ENCODE measurements at places on chromosomes 12 and 14.

DNA sequence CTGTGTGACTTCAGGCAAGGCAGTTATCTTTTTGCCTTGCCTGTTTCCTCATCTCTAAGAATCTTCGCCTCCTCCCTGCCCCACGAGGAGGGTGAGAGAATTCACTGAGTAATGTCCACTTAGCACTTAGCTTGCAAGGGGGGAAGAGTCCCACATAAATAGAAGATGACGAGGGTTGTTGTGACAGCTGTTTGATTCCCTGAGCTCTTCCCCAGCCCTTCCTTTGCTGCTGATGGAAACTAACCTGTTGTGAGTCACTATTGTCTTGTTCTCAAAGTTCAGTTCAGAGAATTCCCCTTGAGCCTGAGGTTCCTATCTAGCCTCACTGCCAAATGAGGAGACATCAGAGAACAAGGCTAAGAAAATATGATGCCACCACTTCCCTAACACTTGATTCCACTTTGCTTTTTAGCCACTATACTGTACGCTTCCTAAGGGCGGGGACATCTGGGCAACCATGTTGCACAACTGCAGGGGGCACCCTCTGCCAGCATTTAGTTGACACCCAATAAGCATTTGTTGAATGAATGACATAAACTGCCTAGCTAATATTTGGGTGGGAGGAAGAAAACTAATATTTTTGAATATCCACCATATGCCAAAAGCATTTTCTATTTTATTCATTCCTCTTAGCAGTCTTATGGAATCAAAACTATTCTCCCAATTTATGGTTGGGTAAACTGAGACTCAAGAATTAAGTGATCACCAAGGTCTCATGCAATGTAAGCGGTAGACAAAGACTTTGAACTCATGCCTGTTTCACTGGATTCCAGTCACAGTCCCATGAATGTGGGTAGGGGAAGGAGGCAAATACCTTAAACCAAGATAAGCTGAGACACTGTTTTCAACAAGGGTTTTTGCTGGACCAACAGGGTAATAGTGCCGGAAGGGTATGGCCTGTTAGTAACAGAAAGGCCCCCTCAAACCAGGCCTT, 77.6 kb downstream of the ZFP36L1 start:
- no peak for DNase-seq

DNA sequence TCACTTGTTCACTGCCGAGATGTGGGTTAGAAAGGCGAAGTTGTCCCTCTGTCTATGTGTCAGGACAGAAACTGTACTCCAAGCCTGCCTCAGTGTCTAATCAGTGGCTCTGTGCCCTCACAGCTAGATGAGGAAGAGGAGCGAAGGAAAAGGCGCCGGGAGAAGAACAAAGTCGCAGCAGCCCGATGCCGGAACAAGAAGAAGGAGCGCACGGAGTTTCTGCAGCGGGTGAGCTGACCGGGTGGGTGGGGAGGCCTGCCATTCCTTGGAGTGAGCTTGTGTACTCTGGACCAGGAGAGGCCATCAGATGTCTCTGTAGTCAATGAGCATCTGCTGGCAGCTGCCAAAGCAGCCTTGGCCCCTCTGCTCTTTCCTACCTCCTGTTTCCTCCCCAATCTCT, 33.5 kb downstream of the JDP2 start:
- no peak for DNase-seq

GRCh38 chr14:46432516-46432915, 219.1 kb downstream of the RPL10L start:
- DNase-seq = no peak

DNA sequence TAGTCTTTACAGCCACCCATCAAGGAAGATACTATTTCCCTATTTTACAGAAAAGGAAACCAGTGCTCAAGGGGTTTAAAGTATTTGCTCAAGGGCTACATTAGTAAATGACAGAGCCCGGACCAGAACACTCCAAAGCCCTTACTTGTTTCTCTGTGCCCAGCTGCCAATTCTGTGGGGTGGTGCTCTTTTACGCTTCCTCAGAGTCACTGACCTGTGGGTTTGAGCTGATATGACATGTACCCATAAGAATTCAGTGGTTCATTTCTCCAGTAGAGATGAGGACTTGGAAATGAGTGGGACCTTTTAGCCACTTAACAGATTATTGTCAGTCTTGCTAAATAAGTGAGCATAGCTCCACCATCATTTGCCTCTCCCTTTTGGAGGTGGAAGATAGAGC, 37.4 kb upstream of the NKX2-8 start:
- no peak for DNase-seq

- no peak for DNase-seq
Measured at GRCh38 chr12:122243965-122244364, 18.1 kb upstream of the DIABLO start.

- no peak for DNase-seq
Measured at GRCh38 chr14:92058006-92058917, 18.4 kb upstream of the TRIP11 start.

DNA sequence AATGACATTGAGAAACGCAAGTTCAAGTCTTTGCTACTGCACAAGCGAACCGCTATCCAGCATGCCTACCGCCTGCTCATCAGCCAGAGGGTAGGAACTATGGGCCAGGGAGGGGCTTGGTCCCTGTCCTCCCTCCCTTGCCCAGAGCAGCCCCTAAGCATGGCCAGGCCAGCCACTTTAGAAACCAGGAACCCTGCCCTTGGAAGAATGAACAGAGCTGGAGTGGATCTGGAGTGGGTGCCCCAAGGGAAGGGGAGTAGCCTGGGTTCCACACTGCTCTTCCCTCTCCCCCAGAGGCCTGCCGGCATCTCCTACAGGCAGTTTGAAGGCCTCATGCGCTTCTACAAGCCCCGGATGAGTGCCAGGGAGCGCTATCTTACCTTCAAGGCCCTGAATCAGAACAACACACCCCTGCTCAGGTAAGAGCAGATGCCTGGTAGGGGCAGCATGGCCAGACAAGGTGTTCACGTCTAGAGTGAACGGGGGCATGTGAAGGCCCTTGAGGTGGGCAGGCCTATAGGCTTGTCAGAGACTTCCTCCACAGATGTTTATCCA, 55.8 kb downstream of the TPCN1 start:
- no peak for DNase-seq

DNA sequence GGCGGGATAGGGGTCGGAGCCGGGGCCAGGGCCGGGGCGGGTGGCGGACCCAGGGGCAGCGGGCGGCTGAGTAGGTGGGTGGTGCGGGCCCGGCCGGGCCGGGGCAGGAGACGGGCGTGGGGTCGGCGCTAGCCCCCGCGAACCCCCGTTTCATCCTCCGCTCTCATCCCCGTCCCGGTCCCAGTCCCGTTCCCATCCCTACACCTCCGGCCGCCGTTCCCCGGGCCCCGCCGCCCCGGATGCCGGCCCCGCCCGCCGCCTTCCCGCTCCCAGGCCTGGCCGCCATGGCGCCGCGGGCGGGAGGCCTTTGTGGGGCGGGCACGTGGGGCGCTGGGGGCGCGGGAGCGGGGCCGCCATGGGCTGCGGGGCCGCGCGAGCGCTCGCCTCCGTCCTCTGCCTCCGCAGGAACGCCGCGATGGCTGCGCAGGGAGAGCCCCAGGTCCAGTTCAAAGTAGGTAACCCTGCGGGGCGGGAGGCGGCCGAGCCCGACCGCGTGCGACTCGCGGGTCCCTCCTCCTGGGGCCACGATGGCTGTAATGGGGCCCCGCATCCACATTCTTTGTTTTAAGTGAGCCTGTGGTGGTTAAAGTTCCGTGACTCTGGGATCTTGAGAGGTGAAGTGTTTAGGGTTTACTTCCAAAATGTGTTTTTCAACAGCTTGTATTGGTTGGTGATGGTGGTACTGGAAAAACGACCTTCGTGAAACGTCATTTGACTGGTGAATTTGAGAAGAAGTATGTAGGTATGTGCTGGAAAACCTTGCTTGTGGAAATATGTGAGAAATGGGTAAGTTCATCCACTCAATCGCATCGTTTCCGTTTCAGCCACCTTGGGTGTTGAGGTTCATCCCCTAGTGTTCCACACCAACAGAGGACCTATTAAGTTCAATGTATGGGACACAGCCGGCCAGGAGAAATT, 572 bp downstream of the RAN start:
- peak; percentile 39 for DNase-seq

GRCh38 chr14:103960457-103961055, 18.2 kb upstream of the RD3L start:
- DNase-seq = no peak

DNA sequence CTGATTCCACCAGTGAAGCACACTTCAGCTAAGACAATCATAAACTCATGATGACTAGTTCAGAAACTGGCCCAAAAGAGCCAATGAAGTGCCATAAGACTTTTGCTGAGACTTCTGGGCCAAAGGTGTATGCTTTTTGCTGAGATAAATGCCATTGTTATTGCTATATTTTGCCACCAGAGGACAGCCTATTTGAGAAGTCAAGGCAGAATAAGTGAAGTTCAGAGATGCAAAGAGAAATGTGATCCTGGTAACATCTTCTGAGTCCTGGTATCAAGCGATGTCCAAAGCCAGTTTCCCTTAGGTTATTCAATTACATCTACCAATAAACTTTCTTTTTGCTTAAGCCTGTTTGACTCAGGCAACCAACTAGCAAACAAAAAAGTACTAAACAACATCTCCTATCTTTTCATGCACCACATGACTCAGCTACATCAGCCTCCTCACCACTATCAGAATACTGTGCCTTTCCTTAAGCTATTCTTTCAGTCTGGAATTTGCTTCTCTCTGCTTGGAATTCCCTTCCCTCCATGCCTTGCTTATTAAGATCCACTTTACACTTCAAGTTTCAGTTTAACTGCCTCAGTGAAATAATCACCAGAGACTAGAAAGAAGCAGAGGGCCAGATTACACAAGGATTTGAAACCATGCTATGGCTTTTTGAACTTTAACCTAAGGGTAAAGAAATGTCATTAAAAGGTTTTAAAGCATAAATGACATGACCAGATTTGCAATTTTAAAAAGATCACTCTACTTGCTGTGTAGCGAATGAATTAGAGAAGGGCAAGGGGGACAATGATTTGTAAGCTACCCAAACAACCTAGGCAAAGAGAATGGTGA, 14.0 kb downstream of the CRY1 start:
- DNase-seq = peak; percentile 22

DNA sequence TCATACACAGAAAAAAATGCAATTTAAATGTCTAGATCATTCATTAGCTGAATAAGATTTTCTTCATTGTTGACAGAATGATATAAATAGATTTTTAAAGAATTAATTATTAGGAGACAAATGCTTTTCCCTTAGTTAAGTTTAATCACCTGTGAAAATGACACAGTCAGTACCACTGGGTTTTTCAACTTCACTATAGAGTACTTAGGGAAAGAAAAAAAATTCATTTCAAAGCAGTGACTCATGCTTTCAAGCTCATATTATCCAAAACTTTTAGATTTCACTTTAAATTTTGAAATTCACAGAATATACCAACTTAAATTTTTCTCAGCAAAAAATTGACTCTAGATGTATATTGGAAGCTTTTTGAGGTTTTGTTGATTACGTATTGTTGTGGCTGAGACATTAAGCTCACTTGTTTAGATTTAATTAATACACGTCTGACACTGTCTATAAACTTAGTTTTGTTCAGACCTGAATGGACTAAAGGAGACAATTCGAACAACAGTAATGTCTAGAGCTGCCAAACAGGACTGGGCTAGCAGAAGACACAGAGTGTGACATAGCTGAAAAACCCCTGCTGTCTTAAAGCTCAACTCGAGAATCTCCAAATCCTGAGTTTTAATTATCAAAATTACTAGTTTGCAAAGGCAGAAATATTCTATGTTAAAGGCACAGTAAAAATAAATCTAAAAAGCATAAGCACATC, 1.6 kb downstream of the MGAT4C start:
- DNase-seq = no peak

- no peak for DNase-seq
Measured at GRCh38 chr14:90758959-90759358, 57.3 kb downstream of the TTC7B start.

- no peak for DNase-seq
Measured at GRCh38 chr12:70543444-70543843, 93.8 kb downstream of the PTPRB start.

- no peak for DNase-seq
Measured at GRCh38 chr14:100551056-100551455, 36.2 kb downstream of the BEGAIN start.

DNA sequence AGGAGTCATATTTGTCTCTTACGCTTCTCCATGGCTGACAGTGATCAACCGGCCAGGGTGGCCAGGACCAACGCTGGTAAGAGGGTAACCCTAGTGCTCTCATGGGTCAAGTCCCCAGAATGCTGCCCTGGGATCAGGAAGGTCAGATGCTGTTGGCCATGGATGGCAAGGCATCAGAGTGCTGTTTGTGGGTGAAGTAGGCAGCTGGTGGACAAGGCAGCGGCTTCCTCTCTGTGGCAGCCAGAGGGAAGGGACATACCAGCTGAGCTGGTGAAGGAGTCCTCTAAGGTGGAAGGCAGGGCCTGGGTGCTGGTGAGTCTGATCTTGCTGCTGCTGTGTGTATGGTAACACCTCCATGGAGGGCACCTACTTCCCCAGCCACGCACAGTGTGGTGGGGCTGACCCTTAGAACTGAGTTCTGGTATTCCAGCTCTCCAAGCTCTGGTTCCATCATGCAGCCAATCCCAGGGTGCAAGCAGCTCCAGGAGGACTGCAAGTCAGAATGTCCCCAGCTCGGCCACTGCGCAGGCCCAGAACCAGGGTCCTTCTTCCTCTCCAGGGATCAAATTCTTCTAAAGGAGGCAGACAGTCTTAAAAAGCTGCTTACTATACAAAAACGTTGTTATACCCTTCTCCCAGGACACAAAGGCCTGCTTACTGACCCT, 13.4 kb upstream of the SMOC1 start:
- DNase-seq = no peak

DNA sequence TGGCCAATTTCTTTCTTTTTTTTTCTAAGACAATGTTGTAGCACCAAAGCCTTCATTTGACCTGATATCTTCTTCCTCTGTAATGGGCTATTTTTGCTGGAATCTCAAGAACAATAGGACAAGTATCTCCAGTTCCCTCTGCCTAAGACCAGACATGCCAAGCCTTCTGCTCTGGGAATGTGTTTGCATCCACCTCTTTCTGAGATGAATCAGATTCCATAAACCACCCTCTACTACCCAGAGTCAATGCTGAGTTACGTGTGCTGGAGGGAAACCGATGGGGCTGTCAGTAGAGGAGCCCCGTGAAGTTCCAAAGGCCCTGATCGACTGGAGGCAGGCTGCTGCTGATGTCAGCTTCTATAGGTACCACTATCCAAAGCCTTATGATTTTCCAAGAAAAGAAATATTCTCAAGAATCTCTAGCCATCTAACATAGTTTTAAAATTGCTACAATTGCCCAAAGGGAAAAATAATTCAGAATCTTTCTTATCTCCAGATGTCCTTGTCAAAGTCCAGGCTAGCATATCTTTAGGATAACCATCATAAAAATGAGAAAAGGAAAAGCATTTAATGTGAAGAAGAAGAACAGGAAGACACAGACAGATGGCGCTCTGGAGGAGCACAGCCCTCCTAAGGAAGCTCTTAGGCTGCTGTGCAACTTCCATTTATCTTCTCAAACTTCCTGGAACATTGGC, 101.9 kb downstream of the SLC8A3 start:
- peak; percentile 43 for DNase-seq
